ENCODE measurements at places on chromosomes 4 and X. TPM values are rescaled to one million over a fixed set of nuclear protein-coding genes. Genes with fewer than 3 reads are reported as not detected.

Gene DDX53
- total RNA-seq = not detected

Gene XAGE1A
- not detected for total RNA-seq

Gene NDP
- not detected for total RNA-seq

Gene GPR34
- total RNA-seq = 0.36 TPM

Gene CCNQ
- 18.9 TPM for total RNA-seq

Gene PNMA6F
- total RNA-seq = not detected

Gene TEX13C
- total RNA-seq = not detected

Gene PRICKLE3
- total RNA-seq = 18.1 TPM

Gene FREM3
- not detected for total RNA-seq

Data from activated CD4-positive, alpha-beta memory T cell treated with anti-CD3 and anti-CD28 coated beads for 36 hours (primary cell).